Glutamatergic neuron (in vitro differentiated cells): ENCODE measurements at places on chromosomes 11 and 22. TPM values are rescaled to one million over a fixed set of nuclear protein-coding genes. Genes with fewer than 3 reads are reported as not detected.

Gene MEI1
- total RNA-seq: 0.64 TPM

Gene CNIH2
- 61.3 TPM for total RNA-seq

GRCh38 chr22:30600921-30601320, 6.1 kb upstream of the TCN2 start:
- H3K36me3 ChIP-seq: no peaks in the 10 kb centered on the region
- no peak for DNase-seq
- H3K27me3 ChIP-seq: peaks cover 2% of the 10 kb centered on the region
- no peaks in the 10 kb centered on the region for H3K4me1 ChIP-seq

- H3K27me3 ChIP-seq: peaks cover 6% of the 10 kb centered on the region
- DNase-seq: no peak
- peaks cover 6% of the 10 kb centered on the region for H3K36me3 ChIP-seq
- H3K27ac ChIP-seq: no peak overlapping the region
- no peak overlapping the region for H3K4me3 ChIP-seq
Measured at GRCh38 chr11:45043755-45044475, 93.2 kb upstream of the TP53I11 start.

DNA sequence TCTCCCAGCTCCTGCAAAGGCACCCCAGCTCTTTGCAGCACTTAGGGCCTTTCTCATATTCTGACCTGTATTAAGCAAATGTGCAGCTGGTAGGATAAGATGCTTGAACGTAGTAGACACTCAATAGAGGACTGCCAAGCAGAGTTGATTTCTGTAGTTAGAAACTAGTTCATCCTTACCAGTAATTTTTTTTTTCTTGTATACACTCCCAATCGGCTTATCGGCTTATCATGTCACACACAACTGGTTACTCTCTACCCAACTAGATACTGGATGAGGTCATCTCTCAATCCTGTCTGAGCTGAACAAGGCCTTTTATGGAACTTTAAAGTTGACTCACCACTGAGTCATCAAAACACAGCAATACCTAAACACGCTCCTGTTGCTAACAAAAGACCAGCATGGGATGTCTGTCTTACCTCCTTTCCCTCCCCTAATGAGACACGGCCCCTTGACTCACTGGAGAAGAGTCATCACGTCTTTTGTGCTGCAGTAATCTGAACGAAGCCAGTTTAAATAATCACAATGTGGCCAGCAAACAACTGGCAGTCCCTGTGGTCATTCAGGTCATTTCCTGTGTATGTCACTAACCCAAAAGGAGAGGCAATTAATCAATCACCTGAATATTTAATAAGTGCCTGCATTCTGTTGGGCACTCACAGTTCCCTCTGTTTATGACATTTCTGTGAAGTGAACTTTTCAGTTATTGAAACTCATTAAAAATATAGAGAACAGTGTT, 7.5 kb upstream of the WEE1 start:
- H3K27ac ChIP-seq: peak overlapping the region; percentile 55
- no peak for DNase-seq
- peaks cover 3% of the 10 kb centered on the region for H3K4me1 ChIP-seq
- peaks cover 13% of the 10 kb centered on the region for H3K36me3 ChIP-seq

DNA sequence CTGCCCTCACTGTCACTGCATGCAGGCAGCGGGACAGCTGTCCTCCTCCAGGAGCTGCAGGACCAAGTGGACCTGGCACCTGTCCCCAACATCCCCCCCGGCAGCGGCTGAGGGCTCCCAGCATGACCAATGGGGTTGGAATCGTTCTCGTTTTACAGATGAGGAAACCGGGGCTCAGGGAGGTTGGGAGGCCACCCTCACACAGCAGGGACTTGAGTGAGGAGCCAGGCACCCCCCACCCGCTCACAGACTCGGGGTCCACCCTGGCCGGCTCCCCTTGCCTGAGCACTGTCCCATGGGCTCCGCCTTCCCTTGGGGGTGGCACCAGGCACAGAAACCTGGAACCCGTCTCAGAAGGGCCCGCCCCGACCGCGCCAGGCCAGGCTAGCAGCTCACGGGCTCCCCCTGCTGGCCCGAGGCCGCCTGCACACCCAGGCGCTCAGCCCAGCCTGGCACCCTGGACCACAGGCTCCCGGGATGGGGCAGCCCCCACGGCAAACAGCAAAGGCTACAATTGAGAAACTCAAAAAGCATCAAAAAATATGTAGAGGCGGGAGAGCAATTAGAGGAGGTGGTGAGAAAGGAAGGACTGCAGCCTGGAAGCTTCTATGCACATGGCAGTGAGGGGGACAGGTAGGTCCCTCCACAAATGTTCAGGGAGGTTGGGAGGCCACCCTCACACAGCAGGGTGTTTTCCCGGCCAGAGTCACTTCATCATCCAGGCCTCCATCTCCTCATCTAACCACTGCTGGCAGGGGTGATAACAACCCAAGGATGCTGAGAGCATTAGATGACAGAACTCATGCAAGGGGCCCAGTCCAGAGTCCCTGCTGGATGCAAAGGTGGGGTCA, 12.8 kb downstream of the MACROD1 start:
- no peak overlapping the region for H3K27ac ChIP-seq
- H3K4me1 ChIP-seq: peaks cover 29% of the 10 kb centered on the region
- no peaks in the 10 kb centered on the region for H3K36me3 ChIP-seq
- no peak overlapping the region for H3K4me3 ChIP-seq

DNA sequence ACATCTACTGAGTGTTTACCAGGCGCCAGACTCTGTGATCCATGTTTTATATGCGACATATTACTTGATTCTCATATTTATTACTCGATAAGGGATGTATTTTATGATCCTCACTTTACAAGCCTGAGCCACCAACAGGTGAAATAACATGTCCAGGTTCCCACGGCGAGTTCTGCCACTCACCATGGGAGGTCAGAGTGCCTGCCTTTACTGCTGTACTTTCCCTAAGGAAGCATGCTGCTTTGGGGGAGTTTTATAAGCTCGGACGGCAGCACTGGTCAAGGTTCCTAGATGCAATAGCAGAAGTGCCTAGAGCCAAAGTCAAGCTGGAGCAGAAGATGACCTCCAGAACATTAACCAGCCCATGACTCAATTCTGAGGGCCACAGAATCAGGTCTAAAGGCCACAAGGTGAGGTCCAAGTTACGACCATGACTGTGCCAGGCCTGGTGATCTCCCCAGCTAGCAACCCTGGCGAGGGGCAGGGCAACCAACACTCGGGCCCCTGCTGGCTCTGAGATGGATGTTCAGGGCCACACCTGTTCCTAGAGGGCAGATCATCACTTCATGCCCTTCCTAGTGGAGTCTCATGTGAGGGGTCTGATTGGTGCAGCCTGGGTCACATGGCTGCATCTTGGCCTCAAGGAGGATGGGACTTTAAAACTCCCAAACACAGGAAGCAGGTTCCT, 14.2 kb downstream of the IFT27 start:
- H3K27ac ChIP-seq: no peak overlapping the region
- H3K4me3 ChIP-seq: no peak overlapping the region
- H3K27me3 ChIP-seq: no peaks in the 10 kb centered on the region
- peaks cover 5% of the 10 kb centered on the region for H3K4me1 ChIP-seq
- peaks cover 9% of the 10 kb centered on the region for H3K36me3 ChIP-seq

- H3K27ac ChIP-seq: no peak overlapping the region
- no peaks in the 10 kb centered on the region for H3K36me3 ChIP-seq
- H3K4me3 ChIP-seq: no peak overlapping the region
Measured at GRCh38 chr11:125376117-125376516, 119.9 kb downstream of the FEZ1 start.

- H3K36me3 ChIP-seq: no peaks in the 10 kb centered on the region
- peaks cover 2% of the 10 kb centered on the region for H3K27me3 ChIP-seq
- H3K4me1 ChIP-seq: peaks cover 22% of the 10 kb centered on the region
- no peak overlapping the region for H3K27ac ChIP-seq
Measured at GRCh38 chr11:73536961-73537360, 61.0 kb downstream of the FAM168A start.

DNA sequence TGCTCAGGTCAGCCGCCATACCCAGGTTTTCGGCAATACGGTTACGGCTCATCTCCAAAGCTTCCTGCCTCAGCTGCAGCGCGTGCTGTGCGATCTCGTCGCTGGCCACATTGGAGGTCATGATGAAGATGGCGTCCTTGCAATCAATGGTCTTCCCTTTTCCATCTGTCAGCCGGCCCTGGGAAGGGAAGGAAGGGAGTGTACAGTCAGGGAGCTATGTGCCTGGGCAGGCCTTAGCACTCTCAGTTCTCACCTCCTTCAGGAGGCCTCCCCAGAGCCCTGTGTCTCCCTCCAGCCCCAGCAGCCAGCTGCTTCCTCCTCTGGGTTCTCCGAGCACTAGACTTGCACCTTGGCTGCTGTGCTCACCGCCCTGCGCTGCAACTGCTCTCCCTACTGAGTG, 51.5 kb upstream of the PHOX2A start:
- no peak overlapping the region for H3K4me3 ChIP-seq
- DNase-seq: no peak
- H3K4me1 ChIP-seq: peaks cover 7% of the 10 kb centered on the region

GRCh38 chr11:36388951-36389350, 92.9 kb downstream of the PRR5L start:
- H3K27ac ChIP-seq: no peak overlapping the region
- no peaks in the 10 kb centered on the region for H3K27me3 ChIP-seq
- no peak overlapping the region for H3K4me3 ChIP-seq
- DNase-seq: no peak
- H3K36me3 ChIP-seq: no peaks in the 10 kb centered on the region

DNA sequence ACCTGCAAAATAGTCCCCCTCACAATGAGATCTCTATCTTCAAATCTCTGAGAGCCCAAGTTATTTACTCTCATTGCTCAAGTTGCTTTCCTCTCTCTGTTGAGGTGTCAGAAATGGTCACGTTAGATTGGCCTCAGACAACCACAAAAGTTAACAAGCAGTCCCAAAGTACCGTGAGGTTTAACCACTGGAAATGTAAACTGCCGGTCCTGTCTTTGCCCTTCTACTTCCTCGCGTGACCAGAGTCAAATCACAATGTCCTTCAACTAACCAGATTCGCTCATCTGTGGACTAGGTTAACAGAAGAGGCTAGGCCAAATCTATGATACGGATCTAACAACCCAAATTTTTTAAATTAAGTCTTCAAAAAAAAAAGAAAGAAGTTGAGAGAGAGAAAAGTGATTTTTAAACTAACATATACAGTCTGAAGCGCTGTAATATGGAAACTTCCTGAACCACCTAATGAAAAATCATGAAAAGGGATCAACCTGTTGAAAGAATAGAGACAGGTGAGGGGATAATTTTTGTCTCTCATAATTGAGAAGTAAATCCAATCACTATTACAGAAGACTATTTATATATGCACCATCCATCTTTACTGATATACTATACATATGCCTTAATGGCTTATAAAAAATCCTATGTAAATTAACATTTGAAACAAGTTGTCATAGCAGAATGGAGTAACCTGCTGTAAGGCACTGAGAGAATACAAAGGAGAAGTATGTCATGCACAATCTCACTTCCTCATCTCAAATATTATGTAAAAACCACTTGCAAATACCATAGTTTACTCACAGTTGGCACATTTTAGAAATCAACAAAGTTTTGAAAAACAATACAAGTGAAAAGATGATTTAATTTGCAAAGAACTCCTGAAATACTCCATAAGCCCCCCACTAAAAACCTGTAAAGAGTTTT, 3.3 kb upstream of the JAML start:
- no peaks in the 10 kb centered on the region for H3K36me3 ChIP-seq
- peaks cover 1% of the 10 kb centered on the region for H3K27me3 ChIP-seq
- no peak for DNase-seq
- H3K4me1 ChIP-seq: no peaks in the 10 kb centered on the region

Gene TESMIN
- total RNA-seq: 3.8 TPM

Gene EFCAB6
- 0.96 TPM for total RNA-seq

DNA sequence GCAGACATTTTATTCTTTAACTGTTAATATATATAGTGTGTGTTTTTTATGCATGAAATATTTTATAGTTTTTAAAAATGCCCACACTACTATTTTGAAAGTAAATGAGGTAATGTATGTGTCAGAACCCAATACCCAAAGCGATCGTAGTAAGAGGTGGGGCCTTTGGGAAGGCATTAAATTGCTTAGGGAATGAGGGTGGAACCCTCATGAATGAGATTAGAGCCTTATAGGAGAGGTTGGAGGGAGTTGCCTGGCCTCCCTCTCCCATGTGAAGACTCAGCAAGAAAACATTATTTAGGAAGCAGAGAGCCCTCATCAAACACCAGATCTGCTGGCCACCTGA, 11.1 kb downstream of the KLHL35 start:
- peaks cover 20% of the 10 kb centered on the region for H3K27me3 ChIP-seq
- H3K4me1 ChIP-seq: peaks cover 38% of the 10 kb centered on the region
- DNase-seq: no peak
- peak overlapping the region; percentile 96 for H3K27ac ChIP-seq
- no peaks in the 10 kb centered on the region for H3K36me3 ChIP-seq

DNA sequence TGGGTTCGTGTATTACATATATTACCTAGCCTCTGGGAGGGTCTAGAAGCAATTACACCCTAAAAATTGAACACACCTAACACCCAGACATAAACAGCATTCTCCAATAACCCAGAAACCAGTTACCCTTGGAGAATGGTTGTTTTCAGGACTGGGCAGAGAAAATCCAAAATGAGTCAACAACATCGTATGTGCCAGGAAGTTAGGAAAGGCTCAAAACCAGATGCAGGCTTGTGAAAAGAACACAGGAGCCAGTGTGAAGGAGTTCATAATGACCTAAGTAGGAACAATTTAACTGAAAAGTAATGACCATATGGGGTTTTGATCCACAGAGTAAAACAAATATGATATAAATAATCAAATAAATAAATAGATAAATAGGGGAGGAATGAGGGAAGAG, 5.1 kb upstream of the CLPB start:
- H3K4me1 ChIP-seq: no peaks in the 10 kb centered on the region
- H3K36me3 ChIP-seq: peaks cover 3% of the 10 kb centered on the region
- no peaks in the 10 kb centered on the region for H3K27me3 ChIP-seq
- DNase-seq: no peak

Gene CASP4
- total RNA-seq: not detected

Gene MGAT3
- 12.8 TPM for total RNA-seq

Gene DEFB108B
- not detected for total RNA-seq

GRCh38 chr11:112718483-112718882, 242.7 kb upstream of the NCAM1 start:
- peaks cover 6% of the 10 kb centered on the region for H3K27me3 ChIP-seq
- H3K4me1 ChIP-seq: no peaks in the 10 kb centered on the region
- DNase-seq: no peak
- H3K4me3 ChIP-seq: no peak overlapping the region
- H3K36me3 ChIP-seq: no peaks in the 10 kb centered on the region
- H3K27ac ChIP-seq: no peak overlapping the region
